Lower leg skin (tissue), 4 donors: ENCODE measurements at places on chromosomes 5 and 9. TPM values are rescaled to one million over a fixed set of nuclear protein-coding genes. Genes with fewer than 3 reads are reported as not detected.

The FOXD4L3 gene
- total RNA-seq = not detected

The GRXCR2 gene
- total RNA-seq = not detected

The PRRX2 gene
- 16.9 TPM for total RNA-seq

The CAAP1 gene
- total RNA-seq = 24.4 TPM

The PTCD2 gene
- total RNA-seq = 7.2 TPM

The CCL27 gene
- total RNA-seq = 247 TPM

The GALNT12 gene
- total RNA-seq = 8.5 TPM

The SPATA9 gene
- 0.99 TPM for total RNA-seq

The IFNA2 gene
- not detected for total RNA-seq

The PRRC1 gene
- 57.2 TPM for total RNA-seq

The ATP6V1G1 gene
- total RNA-seq = 214 TPM

The FOXD1 gene
- total RNA-seq = 2.0 TPM

The PTGES2 gene
- total RNA-seq = 64.7 TPM

The FRRS1L gene
- not detected for total RNA-seq

The MCTP1 gene
- 36.5 TPM for total RNA-seq

The SPATA6L gene
- total RNA-seq = 1.3 TPM

The GCNT1 gene
- total RNA-seq = 3.7 TPM

The FAM81B gene
- not detected for total RNA-seq

The CXCL14 gene
- 344 TPM for total RNA-seq
